Astrocyte of the spinal cord (primary cell): ENCODE measurements at places on chromosomes 4 and X.
A peak's percentile ranks its signal among the peaks of the same experiment; 100 is the strongest.

DNA sequence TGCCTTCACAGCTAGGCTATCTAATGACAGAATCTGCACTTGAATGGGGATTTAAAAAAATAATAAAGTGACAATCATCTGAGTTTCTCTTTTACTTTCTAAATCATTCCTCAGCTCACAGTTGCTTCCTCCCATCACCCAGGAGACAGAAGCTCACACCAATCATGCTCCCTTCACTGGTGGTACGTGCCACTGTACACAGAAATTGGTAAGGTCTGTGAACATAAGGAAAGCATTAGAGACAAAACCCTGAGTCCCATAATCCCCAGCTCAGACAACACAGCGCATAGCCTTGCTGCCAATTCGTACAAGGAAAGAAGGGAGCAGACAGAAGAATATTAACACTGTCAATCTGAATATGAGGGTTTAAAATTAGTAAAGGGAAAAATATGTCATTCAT lies 133.1 kb downstream of the IDS start:
- DNase-seq: no peak

GRCh38 chr4:5217421-5217820 lies 166.1 kb downstream of the STK32B start:
- no peak for DNase-seq

GRCh38 chrX:112008724-112009123 lies 73.9 kb downstream of the TRPC5 start:
- no peak for DNase-seq

- DNase-seq: peak; percentile 93
Measured at GRCh38 chr4:172850838-172851237, 317.8 kb upstream of the GALNT7 start.

- peak; percentile 77 for DNase-seq
Measured at GRCh38 chr4:173522160-173522950, 7.7 kb downstream of the HAND2 start.

GRCh38 chrX:139949703-139950102 lies 15.6 kb downstream of the CXorf66 start:
- no peak for DNase-seq

GRCh38 chrX:5145957-5146356 lies 1082.7 kb downstream of the NLGN4X start:
- DNase-seq: no peak

DNA sequence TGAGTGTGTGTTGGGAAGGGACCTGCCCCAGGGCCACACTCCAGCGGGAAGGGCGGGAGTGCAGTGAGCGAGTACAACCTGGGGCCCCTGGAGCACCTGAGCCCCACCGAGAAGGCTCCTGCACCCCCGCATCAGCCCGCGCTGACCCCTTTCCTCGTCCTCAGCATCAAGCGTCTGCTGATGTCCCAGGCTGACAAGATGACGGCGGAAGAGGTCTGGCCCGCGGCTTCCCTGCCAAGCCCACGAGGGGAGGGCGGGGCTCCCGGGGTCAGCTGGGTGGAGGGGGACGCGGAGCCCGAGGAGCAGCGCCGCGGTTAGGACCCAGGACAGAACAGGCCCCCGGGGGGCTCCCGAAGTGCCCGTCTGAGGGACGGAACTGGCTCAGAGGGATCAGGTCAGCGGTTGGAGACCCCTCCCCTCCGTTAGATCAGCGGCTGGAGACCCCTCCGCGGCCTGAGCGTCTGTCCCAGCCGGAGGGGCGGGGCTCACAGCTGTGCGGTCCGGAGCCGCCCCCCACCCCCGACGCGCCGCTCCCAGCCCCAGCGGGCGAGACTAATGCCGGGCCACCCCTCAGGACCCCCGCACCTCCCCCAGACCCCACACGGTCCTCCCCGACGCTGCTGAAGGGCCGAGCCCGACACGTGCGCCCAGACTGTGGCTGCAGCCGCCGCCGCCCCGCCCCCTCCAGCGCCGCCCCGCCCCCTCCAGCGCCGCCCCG lies 6.7 kb downstream of the MYL5 start:
- no peak for DNase-seq

DNA sequence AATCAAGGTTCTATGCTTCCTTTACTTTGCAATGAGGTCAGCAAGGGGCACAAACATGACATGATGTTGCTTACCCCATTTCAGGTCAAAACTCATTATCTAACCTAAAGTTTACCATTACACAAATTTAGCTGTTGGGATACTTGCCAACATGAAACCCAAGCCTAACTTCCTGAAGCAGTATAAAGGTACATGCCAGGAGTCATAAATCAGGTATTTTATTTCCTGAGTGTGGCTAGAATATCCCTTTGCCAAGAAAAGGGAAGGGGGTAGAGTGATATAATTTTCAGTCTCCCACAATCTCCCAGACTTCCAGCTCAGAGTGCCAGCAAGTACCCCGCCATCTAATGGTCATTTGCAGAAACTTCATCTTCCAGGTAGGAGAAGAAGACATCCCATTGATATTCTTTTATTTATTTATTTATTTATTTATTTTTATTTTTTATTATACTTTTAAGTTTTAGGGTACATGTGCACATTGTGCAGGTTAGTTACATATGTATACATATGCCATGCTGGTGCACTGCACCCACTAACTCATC lies 136.6 kb downstream of the NEXMIF start:
- DNase-seq: no peak

- peak; percentile 88 for DNase-seq
Measured at GRCh38 chrX:30283456-30284200, 25.6 kb downstream of the NR0B1 start.

DNA sequence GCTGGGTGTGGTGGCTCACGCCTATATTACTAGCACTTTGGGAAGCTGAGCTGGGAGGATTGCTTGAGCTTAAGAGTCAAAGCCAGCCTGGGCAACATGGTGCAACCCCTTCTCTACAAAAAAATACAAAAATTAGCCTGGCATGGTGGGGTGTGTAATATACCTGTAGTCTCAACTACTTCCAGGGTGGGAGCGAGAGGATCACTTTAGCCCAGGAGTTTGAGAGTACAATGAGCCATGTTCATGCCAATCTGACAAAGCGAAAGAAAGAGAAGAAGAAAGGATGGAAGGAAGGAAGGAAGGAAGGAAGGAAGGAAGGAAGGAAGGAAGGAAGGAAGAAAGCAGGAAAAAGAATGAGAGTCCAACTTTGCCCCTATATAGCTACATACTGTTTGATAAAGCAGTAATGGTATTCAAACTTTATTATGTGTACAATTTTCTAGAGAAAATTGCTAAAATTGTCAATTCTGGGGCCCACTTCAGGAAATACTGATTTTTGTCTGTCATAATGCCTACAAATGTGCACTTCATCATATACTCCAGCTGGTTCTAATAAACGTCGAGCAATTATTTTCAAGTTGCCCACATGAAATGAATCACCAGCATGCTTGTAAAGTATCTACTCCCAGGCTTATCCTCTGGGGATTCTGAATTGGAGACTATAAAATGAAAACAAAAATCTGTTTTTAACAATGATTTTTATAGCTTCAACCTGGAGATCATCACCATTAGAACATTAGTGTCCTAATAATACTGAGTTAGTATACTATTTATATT lies 132.3 kb downstream of the NDST4 start:
- DNase-seq: no peak

DNA sequence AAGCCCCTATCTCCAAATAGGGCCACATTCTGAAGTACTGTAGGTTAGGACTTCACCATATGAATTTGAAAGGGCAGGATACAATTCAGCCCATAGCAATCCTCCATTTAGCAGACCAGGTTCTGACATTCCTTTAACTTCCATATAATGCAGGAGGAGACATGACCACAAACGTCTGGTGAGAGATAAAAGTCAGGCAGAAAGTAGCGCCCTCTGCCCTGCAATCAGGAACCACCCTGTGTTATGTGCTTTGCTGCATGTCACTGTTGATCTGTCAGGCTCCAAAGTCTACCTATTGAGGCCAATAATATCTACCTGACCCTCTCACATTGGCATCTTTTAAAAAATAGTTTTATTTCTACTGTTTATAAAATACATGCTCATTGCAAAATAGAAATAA lies 30.2 kb upstream of the SEPSECS start:
- DNase-seq: no peak

- no peak for DNase-seq
Measured at GRCh38 chr4:89277412-89277811, 30.2 kb downstream of the GPRIN3 start.

DNA sequence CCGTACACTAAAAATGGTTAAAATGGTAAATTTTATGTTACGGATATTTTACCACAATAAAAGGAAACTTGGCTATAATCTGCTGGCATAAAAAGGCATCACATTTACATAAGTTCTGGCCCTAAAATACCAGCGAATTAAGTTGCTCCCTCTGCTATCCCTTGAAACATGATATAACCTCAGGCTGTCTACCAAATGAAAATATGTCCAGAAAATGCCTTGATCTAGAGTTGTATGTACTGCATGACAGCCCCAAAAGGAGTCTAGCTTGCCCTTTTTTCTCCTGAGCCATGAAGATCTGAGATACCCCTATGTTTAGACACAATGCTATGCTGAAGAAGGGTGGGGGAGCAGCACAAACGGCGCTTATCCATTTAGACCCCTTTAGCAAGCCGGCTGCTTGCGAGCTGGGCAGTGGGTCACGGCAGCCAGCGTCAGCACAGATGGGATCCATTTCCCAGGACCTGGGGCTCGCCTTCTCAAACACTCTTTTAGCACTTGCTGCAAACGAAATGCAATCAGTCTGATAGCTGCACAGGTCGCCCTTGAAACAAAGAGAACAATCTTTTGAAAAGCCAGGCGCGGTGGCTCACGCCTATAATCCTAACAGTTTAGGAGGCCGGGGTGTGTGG lies 77.0 kb downstream of the AFAP1 start:
- DNase-seq: no peak

DNA sequence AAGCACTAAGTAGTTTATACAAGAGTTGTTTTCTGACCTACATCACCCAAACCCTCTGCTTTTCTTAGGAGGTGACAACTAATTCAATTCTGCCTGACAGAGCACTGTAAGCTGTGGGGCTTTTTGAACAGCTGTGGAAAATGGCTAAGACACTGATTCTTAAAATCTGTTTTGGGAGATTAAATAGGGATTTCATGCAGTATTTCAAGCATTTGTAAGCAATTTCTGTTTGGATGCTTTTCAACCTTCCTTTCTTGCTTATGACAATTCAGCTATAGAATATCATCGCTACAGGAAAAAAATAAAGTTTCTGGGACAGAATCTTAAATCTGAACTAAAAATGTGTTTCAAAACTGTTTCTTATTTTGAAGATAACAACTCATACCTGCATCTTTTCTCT lies 459.5 kb downstream of the RAPGEF2 start:
- DNase-seq: no peak

GRCh38 chrX:119325456-119325855 lies 73.7 kb upstream of the SLC25A43 start:
- DNase-seq: no peak

GRCh38 chr4:41287005-41287404 lies 30.3 kb downstream of the UCHL1 start:
- no peak for DNase-seq

- DNase-seq: no peak
Measured at GRCh38 chr4:130249002-130249401, 1153.0 kb downstream of the C4orf33 start.

- peak; percentile 91 for DNase-seq
Measured at GRCh38 chr4:87103691-87104187, 116.7 kb downstream of the KLHL8 start.

- peak; percentile 66 for DNase-seq
Measured at GRCh38 chr4:125368146-125368545, 53.4 kb downstream of the FAT4 start.

DNA sequence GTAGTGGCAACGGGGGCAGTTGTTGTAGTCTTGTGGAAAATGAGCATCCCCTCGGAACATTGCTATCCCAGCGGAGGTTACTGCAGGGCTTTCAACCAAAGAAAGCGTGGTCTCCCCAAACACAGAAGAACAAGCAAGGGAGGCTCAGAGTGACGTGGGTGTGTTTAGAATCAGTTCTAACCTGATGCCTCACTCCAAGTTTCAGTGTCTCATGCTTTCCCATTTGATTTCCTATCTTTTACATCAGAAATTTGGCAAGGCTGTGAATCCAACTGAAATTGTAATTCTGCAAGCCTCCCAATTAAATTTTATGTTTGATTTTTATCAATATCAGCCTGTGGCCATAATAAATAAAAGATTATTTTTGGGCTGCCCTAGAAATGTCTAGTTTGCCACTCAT lies 156.1 kb upstream of the LNX1 start:
- no peak for DNase-seq

GRCh38 chrX:101408532-101408841 lies 465 bp downstream of the HNRNPH2 start:
- DNase-seq: no peak

DNA sequence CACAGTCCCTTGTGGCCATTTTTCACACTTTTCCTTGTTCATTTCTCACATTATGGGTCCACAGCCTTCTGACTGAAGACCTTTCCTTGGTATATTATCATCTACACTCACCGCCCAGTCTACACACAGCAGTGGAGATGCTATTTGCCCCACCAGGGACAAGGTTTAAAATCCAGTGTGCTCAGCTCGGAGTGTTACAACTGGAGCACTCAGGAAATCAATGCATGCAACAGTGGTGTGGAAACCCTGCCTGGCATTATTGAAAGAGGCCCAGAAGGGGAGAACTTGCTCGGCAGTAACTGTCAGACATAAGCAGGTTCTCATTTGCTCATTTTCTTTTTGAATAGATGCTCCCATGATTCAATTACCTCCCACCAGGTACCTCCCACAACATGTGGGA lies 340.9 kb downstream of the DHRSX start:
- DNase-seq: no peak

DNA sequence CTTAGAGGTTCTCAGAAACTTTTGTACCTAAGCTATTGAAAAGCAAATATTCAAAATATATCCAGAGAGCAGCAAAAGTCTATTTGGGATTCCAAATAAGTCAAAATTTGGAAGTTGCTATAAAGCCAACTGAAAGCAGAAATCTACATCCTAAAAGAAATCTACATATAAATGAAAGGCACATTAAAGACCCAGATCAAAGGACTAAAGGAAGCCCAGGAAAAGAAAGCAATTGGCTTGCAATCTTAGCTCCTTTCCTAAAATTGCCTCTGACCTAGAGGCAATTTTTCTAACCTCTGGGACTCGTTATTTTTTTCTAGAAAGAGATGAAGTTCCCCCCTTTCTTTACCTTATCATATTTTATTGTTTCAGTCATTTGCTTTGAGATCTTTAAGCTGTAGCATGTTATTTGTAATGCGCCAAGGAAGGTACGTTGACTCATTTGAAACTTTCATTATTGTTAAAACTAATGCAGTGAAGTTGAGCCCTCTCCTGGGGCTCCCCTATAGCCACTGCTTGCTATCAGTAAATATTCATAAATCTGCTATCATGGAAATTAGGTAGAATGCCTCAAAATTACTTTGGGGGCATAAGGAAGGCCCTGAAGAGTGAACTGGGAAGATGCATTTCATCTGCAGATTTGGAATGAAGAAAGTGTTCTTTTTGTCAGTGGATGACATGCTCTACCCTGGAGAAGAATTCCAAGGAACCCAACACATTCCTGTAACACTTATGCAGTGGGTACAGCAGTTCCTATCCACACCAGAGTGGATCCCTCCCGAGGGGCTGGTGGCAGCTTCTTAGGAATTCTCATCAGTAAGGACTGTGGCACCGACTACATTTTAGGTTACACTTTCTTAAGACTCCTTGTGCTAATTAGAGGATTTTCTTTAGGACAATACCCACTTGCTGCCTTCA lies 177.8 kb upstream of the IGFBP7 start:
- no peak for DNase-seq

GRCh38 chrX:63250253-63250868 lies 100.8 kb downstream of the SPIN4 start:
- DNase-seq: peak; percentile 73

- no peak for DNase-seq
Measured at GRCh38 chrX:46849933-46850332, 13.1 kb downstream of the RP2 start.

- no peak for DNase-seq
Measured at GRCh38 chr4:4875147-4875546, 15.7 kb downstream of the MSX1 start.

- DNase-seq: peak; percentile 83
Measured at GRCh38 chr4:94548571-94548970, 96.8 kb downstream of the PDLIM5 start.
